ENCODE measurements at places on chromosomes 2 and 18.

- no peak for DNase-seq
Observed at GRCh38 chr2:207238831-207239701, 73.3 kb upstream of the KLF7 start.

DNA sequence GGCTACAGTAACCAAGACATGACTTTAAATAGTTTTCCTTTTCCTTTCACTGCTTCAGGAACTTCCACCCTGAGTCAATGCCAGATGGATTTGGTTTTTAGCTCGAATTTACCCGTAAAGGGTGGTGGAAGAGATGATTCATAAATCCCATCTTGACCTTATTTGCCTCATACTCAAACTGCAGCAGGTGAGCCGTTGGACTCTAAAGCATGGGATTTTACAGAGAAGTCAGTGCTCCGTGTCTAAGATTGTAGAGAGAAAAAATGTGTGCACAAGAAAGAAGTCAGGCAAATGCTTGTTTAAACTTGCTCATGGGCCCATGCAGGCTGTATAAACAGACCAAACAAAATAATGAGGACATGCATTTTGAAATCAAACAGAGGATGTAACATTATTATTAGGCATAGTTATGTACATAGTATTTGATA is 369.7 kb upstream of the TRIB2 start:
- no peak for DNase-seq

DNA sequence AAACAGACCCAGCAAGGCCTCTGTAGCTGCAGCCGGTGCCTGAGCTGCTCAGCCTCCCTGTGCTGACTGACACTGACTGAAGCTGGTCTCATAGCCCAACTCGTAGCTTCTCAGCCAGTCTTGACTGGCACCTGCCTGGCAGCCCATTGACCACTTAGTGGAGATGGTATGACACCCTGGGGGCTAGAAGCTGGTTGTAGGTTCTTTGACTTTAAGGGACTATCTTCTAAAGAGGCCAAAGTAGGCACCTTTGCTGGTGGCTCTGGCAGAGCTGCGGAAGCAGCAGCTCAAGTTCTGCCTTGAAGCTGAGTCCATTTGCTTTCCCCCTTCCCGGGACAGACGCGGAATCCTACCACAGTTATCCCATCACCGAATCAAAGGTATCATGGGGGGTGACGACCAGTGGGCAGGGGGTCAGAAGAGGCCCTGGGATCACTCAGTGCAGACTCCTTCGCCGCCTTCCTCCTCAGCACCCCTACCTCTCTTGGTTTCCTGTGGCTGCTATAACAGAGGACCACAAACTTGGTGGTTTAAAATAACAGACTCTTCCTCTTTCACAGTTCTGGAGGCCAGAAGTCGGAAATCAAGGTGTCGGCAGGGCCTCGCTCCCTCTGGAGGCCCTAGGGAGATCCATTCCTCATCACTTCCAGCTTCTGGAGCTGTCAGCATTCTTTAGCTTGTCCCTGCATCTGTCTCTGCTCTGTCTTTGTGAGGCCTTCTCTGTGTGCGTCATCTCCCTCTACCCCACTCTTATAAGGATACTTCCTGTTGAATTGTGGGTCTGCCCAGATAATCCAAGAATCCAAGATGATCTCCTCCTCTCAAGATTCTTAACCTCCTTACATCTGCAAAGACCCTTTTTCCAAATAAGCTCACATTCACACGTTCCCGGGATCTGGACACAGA is 13.7 kb upstream of the FOSL2 start:
- no peak for DNase-seq

- no peak for DNase-seq
Observed at GRCh38 chr18:59624369-59624765, 72.9 kb downstream of the CCBE1 start.

DNA sequence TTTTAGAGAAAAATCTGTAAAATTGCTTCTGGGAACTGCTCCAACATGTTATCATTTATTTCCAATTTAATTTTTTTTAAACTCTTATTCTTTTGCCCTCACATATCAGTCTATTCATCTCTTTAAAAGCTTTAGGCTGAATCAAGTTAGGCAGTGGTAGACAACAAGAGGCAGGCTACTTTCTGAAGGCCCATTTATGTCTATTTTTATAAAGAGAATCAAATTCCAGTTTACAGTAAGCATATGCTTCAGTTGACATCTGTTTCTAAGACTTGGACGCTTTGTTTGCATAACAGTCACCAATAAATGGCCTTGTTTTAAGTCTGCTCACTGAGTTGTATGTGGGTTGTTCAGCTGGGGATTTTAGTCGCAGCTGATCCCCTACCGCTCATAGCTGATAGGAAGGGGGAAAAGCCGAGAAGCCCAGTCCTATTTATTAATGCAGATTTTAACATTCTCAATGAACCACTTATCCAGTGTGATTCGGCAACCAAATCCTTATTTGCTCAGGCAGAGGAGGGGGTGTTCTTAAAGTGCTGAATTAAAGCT is 260.4 kb upstream of the SIX3 start:
- DNase-seq, result no peak

DNA sequence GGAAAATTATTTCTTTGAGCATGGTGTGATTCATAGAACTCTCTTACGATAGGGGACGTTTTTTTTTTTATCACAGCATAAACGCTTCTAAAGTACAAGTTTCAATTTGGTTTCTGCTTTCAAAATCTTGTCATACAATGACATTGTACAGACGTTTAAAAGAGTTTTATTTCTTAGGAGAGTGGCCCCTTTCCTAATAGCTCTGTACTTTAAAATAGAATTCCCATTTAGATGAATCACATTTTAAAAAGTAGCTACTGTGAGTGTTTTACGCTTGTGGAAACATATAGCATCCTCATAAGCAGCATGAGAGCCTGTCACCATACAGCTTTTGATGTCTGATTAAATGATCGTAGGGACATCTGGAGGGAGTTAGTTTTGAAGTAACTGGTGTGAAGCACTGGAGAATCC is 510.9 kb downstream of the PARD3B start:
- no peak for DNase-seq

GRCh38 chr2:45009928-45010701 is 863 bp upstream of the SIX2 start:
- DNase-seq, result no peak

GRCh38 chr2:37982847-37983246 is 57.8 kb downstream of the RMDN2 start:
- DNase-seq, result no peak

- DNase-seq, result no peak
Observed at GRCh38 chr2:96468904-96469303, 36.3 kb downstream of the NEURL3 start.

GRCh38 chr18:57581301-57581934 is 5.1 kb downstream of the FECH start:
- peak; percentile 29 for DNase-seq

- DNase-seq, result no peak
Observed at GRCh38 chr2:76413436-76413835, 702.7 kb upstream of the GCFC2 start.

GRCh38 chr2:200786826-200787225 is 24.9 kb upstream of the BZW1 start:
- no peak for DNase-seq

DNA sequence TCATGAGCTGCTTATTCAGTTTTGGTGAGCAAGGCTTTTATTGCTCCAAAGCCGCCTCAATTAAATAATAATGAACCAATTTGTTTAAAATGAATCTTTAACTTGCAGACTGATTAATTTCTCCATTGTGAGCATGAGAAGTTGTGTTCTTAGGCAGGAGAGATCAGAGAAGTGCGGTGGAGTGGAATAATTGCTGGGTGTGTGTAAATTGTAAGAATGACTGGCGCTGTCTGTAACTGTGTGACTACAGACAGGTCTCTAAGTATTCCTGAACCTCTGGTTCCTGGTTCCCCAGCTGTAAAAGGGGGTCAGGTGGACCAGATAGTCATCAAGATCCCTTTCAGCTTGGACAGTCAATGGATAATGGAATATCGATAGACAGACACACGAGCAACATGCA is 98.0 kb upstream of the EFEMP1 start:
- no peak for DNase-seq
